Activated CD4-positive, alpha-beta T cell treated with anti-CD3 and anti-CD28 coated beads, Interleukin-2, amount 50 U/mL, for 48 hours (primary cell): ENCODE measurements at places on chromosomes 4 and X.

DNA sequence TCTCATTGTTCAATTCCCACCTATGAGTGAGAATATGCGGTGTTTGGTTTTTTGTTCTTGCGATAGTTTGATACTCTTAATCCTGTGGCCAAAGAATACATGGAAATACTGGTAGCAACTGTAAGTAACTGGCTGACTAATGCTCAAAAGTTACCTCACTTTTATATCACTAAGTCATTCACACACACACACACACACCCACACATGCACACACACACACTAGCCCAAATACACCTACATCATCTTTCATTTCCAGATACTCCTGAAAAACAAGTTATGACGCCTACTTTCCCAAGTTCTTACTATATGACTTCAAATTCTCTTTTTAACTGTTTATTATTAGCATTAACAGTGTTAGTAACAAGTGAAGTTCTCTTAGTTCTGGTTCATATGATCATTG, 101.3 kb downstream of the DCHS2 start:
- DNase-seq = no peak

GRCh38 chr4:113743690-113744089, 17.8 kb downstream of the CAMK2D start:
- no peak for DNase-seq

GRCh38 chrX:44106864-44107263, 133.7 kb upstream of the NDP start:
- DNase-seq = no peak

- DNase-seq = no peak
These were observed 72.2 kb upstream of the PPP3CA start for GRCh38 chr4:101419336-101420135.

GRCh38 chr4:44845309-44845708, 119.0 kb upstream of the GNPDA2 start:
- no peak for DNase-seq
